ENCODE measurements at places on chromosomes 7 and 10. TPM values are rescaled to one million over a fixed set of nuclear protein-coding genes. Genes with fewer than 3 reads are reported as not detected.

HSPA12A gene
- total RNA-seq, result 0.32 TPM

IL2RA gene
- total RNA-seq, result not detected

SAMD9L gene
- total RNA-seq, result 78.0 TPM

HOXA11 gene
- 10.3 TPM for total RNA-seq

AOC1 gene
- total RNA-seq, result not detected

ADCYAP1R1 gene
- 4.2 TPM for total RNA-seq

SLC26A3 gene
- not detected for total RNA-seq

FGL2 gene
- under 0.01 TPM for total RNA-seq

Data from epithelial cell of umbilical artery (primary cell).